ENCODE measurements at places on chromosomes 4 and X.

- DNase-seq, result no peak
Measured at GRCh38 chrX:39551762-39552161, 546.0 kb downstream of the BCOR start.

GRCh38 chr4:89162496-89162895 is 51.2 kb downstream of the TIGD2 start:
- no peak for DNase-seq

DNA sequence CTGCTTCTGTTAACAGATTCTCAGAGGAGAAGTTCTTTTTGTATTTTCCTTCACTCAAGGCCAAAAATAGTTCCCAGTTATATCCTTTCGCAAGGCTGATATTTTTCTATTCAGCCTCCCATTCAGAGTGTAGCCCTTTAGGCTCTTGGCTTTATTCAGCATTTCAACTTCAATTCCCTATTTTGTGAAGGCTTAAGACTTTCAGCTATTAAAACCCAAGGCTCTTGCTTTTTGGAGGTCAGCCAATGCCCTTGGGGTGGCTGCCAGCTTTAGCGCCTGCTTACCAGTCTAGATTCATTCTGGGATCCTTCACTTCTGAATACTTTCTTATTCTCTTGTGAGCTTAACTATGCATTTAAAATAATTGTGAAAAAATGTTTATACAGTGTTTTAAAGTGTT is 57.3 kb upstream of the ADGRA3 start:
- no peak for DNase-seq

DNA sequence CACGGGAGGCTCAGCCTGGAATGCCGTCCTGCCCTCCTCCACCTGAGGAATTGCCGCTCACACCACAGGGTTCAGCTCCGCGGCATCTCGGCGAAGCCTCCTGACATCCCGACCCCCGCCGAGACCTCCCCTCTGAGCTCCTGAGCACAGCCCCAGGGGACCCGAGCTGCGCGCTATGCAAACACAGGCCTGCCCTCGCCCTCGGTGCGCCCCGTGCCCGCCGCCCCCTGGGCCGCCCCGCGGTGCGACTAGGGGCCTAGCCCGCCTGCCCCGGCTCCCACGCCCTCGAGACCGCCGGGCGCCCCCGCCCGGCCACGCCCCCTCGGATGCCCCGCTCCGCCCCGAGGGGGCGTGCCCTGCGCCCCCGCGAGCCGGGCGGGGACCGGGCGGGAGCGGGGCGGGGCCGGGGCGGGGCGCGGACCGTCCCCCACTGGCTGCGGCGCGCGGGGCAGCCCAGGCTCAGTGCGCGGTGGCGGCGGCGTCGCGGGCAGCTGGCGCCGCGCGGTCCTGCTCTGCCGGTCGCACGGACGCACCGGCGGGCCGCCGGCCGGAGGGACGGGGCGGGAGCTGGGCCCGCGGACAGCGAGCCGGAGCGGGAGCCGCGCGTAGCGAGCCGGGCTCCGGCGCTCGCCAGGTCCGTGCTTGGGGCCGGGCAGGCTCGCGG is at the start of gene FGFR3:
Gene FGFR3, plus strand, starts transcription at position 462 of the 664 bp plus-strand sequence. CDS start 642 bp downstream, outside the sequence.
- DNase-seq, result peak; percentile 91

DNA sequence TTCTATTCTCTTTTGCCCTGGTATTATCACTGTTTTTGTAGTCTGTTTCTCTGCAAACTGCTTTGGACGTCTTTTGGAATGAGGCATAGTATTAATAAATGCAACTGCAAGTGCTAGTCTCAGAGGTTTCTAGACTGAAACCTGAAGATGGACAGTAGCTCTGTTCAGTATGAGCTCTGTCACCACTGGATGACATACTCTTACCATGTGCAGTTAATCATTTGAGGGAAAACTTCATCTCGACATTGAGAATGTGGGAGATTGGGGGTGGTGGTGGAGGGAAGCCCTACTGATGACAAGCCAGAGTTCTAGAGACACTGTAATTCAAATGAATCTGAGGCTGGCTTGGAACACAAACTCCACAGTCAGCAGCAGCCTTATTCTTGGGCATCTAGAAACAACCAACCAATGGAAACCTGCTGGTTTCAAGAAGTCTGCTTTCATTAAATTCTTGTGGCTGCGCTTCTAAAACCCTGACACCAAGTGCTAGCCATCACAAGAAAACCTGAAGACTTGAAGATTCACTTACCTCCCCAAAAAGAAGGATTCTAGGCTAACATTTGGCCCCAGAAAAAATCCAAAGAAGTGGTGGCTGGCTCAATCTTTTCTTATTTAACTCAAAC is 161.7 kb downstream of the RASL11B start:
- DNase-seq, result no peak

GRCh38 chr4:73821325-73821724 is 15.2 kb upstream of the CXCL6 start:
- DNase-seq, result no peak

GRCh38 chr4:173504181-173504503 is 25.9 kb downstream of the HAND2 start:
- no peak for DNase-seq

- no peak for DNase-seq
Measured at GRCh38 chr4:76141241-76141640, 7.0 kb downstream of the NUP54 start.

GRCh38 chr4:14827111-14827510 is 175.2 kb upstream of the CPEB2 start:
- DNase-seq, result no peak

GRCh38 chr4:76738086-76738931 is 159.6 kb downstream of the SOWAHB start:
- peak; percentile 89 for DNase-seq

DNA sequence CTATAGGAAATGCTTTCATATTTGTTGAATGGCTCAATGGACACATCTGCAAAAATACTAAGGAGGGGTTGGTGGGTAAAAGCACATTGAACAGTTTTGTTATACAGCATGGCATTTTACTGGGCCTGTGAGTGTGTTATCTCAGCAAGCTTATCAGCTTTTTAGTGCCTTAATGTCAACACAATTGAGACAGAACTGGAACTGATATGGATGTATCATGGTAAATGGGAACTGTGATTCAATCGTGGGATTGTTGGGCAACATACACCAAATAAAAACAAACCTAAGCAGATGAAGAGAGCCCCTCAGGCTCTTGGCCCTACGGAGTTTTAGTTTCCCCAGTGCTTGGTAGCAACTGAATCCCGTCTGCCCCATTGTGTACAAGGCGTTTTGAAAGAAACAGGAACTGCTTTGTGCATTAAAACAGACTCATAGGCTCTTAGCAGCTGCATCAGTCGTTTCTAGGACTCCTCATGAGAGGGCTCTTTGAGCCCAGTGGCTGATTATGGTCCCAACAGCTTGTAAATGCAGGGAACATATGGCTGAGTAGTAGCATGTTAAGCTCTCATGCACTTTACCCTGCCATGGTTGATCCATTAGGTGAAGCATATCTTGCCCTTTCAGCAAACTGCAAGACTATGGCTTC is 7.3 kb downstream of the GPR119 start:
- no peak for DNase-seq

GRCh38 chr4:145938618-145939440 is at the start of gene ZNF827:
ZNF827 (minus strand) TSS chr4:145938823; CDS start chr4:145938407, 416 bp downstream.
- peak; percentile 46 for DNase-seq

GRCh38 chr4:22496165-22496813 is 19.6 kb downstream of the ADGRA3 start:
- DNase-seq, result no peak

DNA sequence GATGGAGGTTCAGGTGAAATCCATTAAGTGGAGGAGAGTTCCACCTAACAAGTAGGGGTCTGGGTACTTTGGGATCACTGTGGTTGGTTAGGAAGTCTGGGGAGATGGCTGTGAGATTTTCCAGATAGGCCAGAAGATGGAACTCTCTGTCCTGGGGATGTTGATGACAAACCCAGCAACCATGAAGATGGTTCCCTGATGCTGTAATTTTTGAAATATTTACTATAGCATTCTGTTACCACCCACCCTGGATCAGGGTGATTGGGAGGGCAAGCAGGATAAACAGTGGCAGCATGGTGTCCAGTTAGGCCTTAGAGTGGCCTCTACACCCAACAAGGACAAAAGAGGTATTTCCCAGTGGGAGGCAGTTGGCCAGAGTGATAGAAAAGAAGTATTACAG is 15.9 kb upstream of the NELFA start:
- no peak for DNase-seq

- peak; percentile 47 for DNase-seq
Measured at GRCh38 chrX:55488006-55488592, 1.5 kb downstream of the USP51 start.

DNA sequence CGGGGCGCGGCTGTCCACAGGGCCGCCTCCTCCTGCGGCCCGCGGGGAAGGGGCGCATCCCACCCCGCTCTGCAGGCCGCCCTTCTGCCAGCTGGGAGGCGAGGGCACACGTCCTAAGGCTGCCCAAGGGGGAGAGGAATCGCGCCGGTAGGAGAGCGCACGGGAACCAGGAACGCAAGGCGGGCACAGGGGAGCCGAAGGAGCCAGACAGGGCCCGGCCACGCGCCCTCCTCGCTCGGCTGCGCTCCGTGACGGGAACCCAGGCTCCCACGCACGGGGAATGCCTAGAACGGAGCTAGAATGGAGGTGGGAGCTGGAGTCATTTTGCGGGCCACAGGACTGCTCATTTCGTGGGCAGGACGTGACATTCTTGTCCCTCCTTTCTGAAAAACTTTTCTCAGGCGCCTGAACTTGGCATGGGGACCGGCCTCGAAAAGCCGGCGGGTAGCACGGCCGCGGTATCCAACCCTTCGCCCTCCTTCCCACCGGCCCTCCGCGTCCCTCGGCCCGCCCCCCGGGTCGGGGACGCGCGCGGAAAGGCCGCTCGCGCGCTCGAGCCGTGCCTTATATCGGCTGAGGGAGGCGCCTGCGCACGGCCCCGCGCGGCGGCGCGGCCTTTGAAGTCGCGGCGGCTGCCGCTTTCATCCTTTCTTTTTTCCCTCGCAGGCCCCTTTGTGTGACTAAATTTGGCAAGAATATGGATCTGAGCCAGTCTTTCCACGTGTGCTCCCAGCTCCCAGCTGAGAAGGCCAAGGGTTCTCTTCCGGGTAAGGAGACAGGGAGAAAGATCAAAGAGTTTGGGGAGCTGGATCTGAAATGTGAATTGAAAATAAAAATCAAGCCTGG is 4.2 kb upstream of the LEF1 start:
- DNase-seq, result peak; percentile 78

DNA sequence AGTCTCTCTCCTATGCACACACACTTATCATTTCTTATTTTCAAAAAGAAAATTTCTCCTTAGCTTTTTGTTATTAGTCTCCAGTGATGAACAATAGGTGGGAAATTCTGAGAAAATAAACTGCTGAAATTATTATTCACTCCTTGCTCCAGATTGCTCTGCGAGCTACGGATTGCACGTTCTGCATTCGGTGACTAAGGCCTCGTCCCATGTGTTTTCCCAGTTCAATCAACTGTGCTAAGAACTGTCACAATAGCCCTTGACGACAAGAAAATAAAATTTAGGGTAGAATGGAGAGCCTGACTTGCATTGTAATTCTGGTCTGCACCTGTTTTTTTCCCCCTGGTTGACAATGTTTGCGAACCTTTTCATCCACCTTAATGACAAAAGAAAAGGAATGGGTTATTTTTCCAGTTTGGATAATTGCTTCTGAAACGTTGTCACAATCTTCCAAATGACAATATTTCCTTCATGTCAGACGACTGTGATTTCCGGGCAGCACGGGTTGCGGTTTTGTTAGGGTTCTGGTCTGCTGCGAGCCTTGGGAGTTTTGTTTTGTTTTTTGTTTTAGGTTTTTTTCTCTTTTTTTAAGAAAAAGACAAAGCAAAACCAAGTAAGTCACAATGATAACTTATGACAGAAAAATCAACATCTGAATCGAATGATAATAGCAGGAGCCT is 124.5 kb upstream of the NOCT start:
- DNase-seq, result no peak

GRCh38 chrX:41666251-41666650 is 22.5 kb upstream of the GPR34 start:
- DNase-seq, result no peak

- DNase-seq, result no peak
Measured at GRCh38 chr4:57065730-57066482, 44.3 kb downstream of the IGFBP7 start.

DNA sequence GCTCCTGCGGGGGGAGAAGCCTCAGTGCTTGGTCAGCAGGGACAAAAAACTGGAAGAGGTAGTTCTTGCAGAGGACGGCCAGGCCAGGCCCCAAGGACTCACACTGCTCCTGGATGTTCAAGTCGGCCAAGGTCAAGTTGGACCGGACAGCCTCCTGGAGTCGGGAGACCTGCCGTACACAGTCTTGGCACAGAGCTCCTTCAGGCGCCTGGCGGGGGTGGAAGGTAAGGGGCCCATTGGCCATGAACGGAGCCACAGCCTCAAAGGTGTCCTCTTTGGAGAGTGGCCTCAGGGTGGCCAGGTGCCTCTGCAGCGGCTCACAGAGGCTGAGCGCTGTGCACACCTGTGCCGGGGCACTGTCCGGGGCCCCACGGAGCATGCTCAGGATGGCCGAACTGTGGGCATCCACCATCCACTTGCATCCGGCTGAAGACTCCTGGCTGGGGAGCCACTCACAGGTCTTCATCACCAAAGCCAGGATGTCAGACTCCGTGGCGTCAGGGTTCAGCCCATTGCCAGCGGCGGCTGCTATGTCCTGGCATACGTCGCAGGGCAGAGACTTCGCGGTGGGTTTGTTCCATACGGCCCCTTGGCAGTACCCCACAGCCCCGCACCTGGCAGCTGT is 477 bp downstream of the PSAPL1 start:
- no peak for DNase-seq

GRCh38 chr4:53011259-53011905 is 149.3 kb downstream of the RASL11B start:
- no peak for DNase-seq

- DNase-seq, result no peak
Measured at GRCh38 chr4:2787230-2788100, 5.4 kb upstream of the SH3BP2 start.

- DNase-seq, result no peak
Measured at GRCh38 chr4:118807659-118808058, 28.3 kb downstream of the SEC24D start.

GRCh38 chr4:137452799-137453198 is 79.5 kb downstream of the PCDH18 start:
- no peak for DNase-seq

- no peak for DNase-seq
Measured at GRCh38 chr4:8818063-8818881, 53.4 kb downstream of the HMX1 start.

GRCh38 chrX:42825201-42825600 is 47.2 kb upstream of the PPP1R2C start:
- no peak for DNase-seq

DNA sequence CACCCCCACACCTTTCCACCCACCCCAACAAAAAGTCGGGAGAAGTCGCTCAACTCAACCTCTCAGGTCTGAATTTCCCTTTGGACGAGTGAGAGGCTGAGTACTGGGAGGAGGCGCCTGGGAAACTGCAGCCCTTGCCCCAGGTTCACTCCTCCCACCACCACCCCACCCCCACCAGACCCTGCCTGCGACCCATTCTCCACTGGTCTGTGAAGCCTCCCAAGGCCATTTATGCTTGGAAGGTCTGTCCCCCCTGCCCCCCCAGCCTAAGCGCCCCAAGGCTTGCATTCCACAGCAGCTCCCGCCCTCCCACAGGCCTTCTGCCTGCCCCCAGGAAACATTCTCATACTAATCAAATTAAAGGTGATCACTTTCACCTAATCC is 27.2 kb downstream of the ELF4 start:
- DNase-seq, result no peak
